ENCODE measurements at places on chromosomes 6 and 20.

DNA sequence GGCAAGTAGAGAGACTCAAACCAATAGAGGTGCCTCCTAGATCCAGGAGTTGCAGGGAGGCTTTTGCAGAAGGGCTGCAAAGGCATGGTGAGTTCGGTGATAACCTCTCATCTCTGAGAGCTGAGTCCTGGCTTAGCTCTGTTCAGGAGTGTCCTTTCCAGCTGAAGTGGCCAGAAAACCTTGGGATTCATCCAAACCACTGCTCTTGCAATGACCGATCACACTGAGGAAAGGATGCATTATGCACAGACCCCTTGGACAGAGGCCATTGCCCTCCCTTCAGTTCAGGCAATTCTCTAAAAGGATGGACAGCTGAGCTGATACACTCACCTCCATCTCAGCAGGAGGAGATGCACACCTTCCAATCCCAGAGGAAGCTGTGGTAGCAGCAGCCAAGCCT lies 158.8 kb upstream of the ENPP5 start:
- DNase-seq, result no peak

DNA sequence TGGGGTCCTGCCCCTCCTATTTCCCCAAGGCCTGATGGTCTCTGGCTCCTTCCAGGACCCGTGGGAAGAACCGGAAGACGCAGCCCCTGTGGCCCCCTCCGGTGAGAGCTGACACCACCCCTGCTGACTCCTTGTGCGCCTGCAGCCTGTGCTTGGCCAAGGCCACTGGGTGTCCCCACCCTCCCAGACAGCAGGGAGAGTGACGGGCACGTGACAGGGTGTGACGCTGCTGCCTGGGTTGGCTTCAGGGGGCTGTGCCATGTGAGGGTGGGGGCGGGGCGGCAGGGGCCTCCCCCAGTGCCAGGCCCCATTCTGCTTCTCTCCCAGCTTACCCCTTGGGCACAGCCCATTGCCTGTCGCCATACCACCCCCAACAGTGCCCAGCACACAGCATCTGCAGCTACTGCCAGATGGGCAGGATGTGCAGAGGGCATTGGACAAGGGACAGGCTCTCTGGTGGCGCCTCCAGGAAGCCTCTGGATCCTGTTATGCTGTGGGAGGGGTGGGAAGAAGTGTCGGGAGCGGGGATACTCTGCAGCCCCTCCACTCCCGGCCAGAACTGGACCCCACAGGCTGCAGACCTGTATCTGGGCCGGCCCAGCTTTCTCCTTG lies 2.9 kb downstream of the BIRC7 start:
- no peak for DNase-seq

DNA sequence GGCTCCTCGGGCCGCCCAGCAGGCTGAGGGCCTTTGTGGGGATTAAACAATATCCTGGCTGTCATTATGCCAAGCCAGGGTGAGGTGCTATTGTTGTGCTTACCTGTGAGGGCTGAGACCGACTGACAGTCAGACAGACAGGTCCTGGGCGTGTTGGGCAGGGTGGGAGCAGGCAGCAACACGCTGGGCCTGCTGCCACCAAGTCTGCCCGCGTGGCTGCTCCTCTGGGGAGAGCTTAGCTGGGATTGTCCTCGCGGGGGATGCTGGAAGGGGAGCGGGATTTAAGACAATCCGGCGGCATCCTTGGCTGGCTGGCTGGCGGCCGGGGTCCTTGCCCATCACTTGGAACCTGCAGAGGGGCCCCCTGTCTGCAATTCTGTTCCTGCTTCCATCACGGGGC lies 20.0 kb downstream of the ITPR3 start:
- DNase-seq, result no peak

GRCh38 chr20:22407237-22408193 lies 176.9 kb downstream of the FOXA2 start:
- DNase-seq, result no peak

GRCh38 chr20:50293284-50294139 lies 102.9 kb downstream of the CEBPB start:
- no peak for DNase-seq

DNA sequence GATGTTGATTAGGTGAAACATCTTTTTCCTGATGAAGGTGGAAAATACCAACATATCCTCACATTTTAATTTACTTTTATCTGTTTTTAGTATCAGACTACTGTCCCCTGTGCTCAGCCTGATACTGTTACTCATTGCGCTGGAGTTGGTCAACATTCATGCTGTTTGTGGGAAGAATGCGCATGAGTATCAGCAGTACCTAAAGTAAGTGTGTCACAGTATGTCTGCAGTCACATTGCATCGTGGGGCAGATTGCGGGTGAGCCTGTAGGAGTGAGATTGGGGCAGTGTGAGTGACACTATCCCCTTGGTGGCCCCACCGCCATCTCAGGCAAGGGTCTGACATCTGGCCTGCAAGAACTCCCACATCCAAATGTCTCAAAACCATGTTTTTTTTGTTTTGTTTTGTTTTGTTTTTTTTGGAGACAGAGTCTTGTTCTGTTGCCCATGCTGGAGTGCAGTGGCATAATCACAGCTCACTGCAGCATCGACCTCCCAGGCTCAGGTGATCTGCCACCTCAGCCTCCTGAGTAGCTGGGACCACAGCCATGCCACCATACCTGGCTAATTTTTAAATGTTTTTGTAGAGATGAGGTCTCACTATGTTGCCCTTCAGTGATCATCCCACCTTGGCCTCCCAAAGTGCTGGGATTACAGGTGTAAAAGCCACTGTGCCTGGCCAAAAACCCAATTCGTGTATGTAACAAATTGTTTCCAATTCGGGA lies 27.8 kb downstream of the ERMARD start:
- DNase-seq, result no peak

GRCh38 chr20:5786930-5787795 lies 37.0 kb downstream of the SHLD1 start:
- DNase-seq, result no peak
